ENCODE measurements at places on chromosomes 2 and 18.
A peak's percentile ranks its signal among the peaks of the same experiment; 100 is the strongest.

DNA sequence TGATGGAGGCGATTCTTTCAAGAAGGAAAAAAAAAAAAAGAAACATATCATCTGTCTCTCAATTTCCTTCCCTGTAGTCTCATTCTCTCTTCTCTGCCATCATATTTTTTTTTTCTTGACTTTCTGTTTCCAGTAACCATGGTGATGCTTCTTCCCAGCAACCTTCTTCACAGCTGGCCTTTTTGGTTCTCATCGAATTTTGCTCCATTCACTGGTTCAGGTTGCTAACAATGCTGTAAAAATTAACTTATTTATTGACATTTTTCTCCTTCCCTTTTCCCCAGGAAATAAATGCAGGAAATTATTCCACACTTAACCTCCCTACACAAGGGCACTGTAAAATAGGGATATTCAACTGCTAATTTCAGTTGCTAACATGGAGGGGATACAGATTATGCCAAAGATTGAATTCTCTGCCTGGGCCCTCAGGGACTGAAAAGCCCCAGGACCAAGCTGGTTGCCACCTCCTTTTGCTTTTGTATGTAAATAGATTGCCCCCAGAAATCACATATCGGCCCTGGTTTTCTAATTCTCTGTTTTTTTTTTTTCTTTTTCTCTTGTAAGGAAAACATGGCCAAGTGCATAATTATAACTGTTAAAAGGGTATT, 154.7 kb downstream of the MAP2 start:
- no peak for DNase-seq

GRCh38 chr18:39191931-39192330, 1626.3 kb upstream of the CELF4 start:
- no peak for DNase-seq

DNA sequence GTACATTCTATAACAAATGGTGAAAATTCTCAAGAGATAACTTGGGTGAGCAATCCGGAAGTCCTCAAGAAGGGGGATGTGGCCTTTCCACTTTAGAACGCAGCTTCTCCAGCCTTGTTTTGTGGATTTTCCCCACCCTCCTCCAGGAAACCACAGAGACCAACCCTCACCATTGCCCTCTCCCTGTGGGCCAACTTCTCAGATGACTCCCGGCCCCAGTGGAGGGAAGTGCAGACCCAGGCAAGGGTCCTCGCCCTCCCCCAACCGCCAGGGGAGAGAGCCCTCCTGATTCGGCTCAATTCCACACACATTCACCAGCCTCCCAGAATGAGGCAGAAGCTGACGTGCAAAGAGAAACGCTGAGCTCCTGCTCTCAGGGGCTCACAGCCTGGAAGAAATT, 277.2 kb downstream of the EIPR1 start:
- DNase-seq = no peak

- no peak for DNase-seq
Measured at GRCh38 chr2:43708891-43709290, 32.7 kb upstream of the C1GALT1C1L start.

DNA sequence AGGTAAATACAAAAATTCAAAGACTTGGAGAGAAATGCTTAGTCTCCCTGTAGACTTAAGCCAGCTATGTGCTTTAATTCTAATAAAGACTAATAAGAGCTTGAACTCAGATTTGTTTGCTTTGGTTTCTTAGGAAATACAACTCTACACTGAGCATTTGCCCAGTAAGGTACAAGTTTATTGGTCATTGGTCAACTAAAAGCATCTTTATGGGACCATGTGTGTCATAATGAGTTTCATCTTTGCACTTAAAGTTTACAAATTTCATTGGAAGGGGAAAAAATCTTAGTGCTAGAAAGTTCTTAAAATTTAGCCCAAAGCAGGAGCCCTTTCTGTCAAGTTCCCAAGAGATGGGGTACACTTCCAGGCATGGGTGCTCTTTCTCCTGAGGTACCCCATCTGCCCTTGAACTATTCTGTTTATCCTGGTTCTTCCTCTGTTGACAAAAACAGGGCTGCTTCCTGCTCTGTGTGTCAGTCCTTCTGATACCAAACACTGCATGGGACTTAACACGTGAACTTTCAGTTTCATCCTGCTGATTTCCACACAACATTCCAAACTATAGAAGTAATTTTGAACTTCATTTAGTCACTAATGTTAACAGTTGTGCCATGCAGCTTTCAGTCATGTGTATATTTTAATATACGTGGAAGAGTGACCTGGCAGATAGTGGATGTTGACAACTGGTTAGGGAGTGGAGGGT, 200.2 kb downstream of the TPGS2 start:
- DNase-seq = no peak

GRCh38 chr2:237593596-237594320, 3.2 kb upstream of the RAB17 start:
- DNase-seq = no peak

- no peak for DNase-seq
Measured at GRCh38 chr2:31204783-31205182, 12.5 kb downstream of the CAPN14 start.

DNA sequence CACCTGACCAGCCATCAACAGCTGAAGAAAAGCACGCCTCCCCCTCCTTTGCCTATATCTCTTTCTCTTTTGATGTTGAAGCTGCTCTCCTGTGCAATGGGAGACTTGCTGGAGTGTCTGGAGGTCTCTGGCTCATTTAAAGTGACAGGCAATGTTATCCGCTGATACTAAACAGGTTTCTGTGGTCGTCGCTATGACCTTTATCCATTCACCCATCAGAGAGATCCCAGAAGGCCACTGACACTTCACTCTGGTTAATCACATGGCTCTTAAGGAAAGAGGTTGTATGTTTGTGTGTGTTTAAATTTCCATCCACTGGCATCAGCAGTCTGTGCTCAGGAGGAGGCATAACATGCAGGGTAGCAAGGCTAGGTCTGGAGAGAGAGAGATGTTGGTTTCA, 277.3 kb downstream of the MTX2 start:
- no peak for DNase-seq

- DNase-seq = no peak
Measured at GRCh38 chr2:225083276-225083675, 41.0 kb upstream of the DOCK10 start.

DNA sequence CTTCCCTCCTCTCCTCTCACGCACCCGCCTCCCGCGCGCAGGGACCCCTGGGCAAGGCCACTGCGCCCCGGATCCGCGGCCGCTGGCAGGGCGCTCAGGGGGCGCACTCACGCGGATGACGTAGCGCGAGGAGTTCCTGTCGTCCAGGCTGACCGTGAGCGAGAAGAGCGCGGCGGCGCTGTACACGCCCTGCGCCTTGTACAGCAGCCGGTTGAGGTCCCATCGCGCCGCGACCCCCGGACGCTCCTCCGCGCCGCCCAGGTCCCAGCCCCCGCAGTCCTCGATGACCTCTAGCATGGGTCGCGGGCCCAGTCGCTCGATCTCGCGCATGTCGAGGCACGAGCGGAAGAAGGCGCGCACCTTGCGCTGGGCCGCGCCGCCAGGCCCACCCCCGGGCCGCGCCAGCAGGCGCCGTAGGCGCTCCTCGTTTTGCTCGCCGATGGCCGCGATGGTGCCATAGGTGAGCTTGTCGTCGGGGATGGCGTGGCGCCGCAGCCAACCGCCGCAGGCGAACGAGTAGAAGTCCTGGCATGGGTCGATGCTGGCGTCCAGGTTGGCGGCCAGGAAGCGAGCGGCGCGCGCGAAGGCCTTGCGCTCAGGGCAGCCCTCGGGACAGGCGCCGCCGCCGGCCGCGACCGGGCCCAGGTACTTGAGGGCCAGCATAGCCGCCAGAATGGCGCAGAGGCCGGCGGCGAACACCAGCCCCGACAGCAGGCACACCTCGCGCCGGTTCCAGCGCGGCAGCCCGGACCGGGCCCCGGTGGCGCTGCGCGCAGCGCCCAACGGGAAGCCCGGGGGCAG, 1.7 kb downstream of the ECEL1 start:
- no peak for DNase-seq

GRCh38 chr2:159617646-159618045, 1.3 kb upstream of the BAZ2B start:
- DNase-seq = no peak

DNA sequence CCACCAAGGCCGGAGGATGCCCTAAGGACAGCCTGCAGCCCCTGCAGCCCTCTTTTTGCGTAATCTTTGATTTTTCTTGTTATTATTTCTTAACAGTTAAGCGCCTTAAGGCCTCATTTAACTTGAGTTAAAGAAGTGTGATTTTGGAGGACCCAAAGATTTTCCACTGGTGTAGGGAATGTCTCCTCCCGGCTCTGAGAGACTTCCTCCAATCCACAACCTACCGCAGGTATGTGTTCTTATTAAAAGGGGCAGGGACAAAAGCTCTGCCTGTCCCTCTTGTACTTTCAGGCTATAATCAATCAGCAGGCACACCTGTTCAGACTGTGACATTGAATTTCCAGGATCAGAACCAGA, 285.1 kb downstream of the PRKCE start:
- no peak for DNase-seq

DNA sequence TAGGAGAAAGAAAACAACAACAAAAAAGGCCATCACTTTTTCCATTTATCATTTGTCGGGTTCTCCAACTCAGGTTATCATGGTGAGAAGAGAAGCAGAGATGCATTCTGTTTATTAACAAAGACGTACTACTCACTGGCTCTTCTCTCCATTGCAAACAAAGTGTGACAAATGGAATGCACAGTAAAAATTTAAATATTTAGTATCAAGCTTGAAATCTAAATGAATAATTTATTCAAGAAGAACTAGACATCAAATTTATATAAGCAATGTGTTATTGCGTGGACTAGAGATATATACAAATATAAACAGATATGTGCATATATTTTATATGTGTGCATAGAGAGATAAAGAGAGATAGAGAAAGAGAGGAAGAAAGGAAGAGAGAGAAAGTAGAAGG, 236.5 kb downstream of the DSEL start:
- DNase-seq = no peak

GRCh38 chr2:61707984-61708852, 145.6 kb downstream of the FAM161A start:
- peak; percentile 95 for DNase-seq

DNA sequence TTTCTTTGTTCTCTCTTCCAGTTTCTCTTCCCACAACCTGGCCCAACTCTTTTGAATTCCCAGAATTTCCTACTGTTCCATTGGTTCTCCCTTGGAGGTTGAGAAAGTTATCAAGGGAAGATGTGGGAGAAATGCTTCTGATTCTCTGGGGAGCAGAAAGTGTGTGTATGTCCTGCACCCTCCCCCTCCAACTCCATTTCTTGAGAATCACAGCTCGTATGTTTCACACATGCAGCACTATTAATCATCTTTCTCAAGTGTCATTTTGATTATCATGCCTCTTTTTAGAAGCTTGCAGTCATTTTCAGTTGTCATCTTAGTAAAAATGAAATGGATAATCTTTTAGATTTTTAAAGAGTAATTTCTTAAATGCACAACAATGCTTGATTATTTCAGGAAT, 296.8 kb upstream of the SLC39A10 start:
- no peak for DNase-seq

- no peak for DNase-seq
Measured at GRCh38 chr18:47323158-47323557, 71.7 kb upstream of the SKOR2 start.

DNA sequence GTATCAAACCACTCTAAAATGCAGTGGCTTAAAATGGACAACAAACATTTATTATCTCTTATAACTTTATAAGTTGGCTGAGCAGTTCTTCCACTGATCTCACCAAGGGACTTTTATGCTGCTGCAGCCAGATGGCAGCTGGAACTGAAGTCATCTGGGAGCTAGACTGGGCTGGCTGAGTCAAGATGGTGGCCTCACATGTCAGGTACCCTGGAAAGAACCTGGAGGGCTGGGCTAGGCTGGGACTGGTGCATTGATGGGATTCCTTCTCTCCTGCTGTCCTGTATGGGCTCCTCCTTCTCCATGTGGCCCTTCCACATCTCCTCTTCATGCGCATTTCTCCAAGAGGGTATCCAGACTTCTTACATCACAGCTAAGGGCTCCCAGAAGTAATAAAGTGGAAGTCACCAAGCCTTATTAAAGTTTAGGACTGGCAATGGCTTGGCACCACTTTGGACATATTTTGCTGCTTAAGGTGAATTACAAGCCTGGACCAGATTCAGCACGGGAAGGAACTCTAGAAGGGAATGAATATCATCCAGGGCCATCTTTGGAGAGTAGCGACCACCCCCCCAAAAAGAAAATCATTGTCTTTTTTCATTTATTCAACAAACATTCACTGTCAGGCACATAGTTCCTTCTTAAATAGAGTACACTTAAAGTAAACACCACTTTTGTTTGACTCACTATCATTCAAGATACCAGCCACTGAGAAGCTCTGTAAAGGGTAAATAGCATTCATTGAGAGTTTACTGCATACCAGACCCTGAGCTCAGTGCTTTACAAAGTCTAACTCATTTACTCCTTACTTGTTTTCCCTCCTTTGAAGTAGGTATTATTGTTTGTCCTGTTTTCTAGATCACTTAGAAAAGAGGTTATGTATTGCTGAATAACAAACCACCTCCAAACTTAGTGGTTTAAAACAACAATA, 138.0 kb downstream of the ZFP36L2 start:
- DNase-seq = no peak

- no peak for DNase-seq
Measured at GRCh38 chr2:181362561-181362960, 94.6 kb upstream of the ITGA4 start.

Data from GM12865 (cell line).